Cardiac ventricle fibroblast (primary cell): ENCODE measurements at places on chromosomes 5 and 9. TPM values are rescaled to one million over a fixed set of nuclear protein-coding genes. Genes with fewer than 3 reads are reported as not detected.

RNF180 gene
- total RNA-seq = 1.9 and 3.0 TPM in 2 replicates

IRX1 gene
- total RNA-seq = 0.12 and 0.29 TPM in 2 replicates

UBE2D2 gene
- 46.5 and 51.3 TPM in 2 replicates for total RNA-seq

EFNA5 gene
- 2.2 and 4.6 TPM in 2 replicates for total RNA-seq

IL4 gene
- not detected in 2 replicates for total RNA-seq
